ENCODE measurements at places on chromosomes 13 and 19. TPM values are rescaled to one million over a fixed set of nuclear protein-coding genes. Genes with fewer than 3 reads are reported as not detected.
A peak's percentile ranks its signal among the peaks of the same experiment; 100 is the strongest.

The ZNF667 gene
- total RNA-seq = 6.4 TPM

- peak; percentile 44 for DNase-seq
Measured at GRCh38 chr19:11581740-11582139, 4.3 kb upstream of the ACP5 start.

The TMEM150B gene
- total RNA-seq = not detected

The PRRG2 gene
- total RNA-seq = 0.17 TPM

GRCh38 chr19:24046550-24046949 lies 40.4 kb upstream of the ZNF254 start:
- no peak for DNase-seq

- peak; percentile 76 for DNase-seq
Measured at GRCh38 chr19:5166262-5166661, 174.3 kb downstream of the PTPRS start.

The PTPRH gene
- total RNA-seq = 7.7 TPM

DNA sequence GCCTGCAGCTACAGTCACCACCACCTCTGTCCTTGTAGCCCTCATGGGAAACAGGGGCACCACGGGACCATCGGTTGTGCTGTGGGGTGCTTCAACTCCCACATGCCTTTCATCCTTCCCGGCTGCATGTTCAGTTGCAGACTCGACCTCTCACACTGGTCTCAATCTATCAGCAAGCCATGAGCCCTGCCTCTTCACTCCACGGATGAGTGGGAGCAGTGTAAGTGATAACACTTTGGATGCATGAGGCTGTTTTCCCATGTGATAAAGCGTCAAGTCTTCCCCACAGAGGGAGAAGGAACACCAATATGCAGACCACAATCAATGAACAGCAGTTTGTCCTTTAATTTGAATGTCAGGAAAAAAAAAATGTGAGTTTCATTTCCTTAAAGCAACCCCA lies 12.2 kb downstream of the SERP2 start:
- no peak for DNase-seq

The GIPC1 gene
- total RNA-seq = 129 TPM

DNA sequence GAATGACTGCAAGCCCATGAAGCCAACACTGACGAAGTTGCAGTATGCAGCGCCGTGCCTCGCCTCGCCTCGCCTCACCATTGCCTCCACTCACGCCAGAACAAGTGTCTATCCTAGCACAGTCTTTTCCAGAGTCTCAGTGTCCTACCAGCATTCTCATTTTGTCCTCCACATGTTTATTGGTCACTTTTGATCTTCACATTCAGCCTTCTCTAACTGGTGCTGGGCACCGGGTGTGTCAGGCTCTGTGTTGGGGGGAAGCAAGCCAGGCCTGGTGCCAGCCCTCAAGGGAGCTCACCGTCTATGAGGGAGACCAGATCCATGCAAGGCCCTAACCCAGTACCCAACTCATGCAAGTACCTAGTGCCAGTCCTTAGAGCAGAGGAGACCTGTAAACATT lies 69.7 kb upstream of the GPR183 start:
- DNase-seq = no peak

GRCh38 chr19:4347521-4347920 lies 4.2 kb downstream of the MPND start:
- no peak for DNase-seq

The APLP1 gene
- total RNA-seq = 2.6 TPM

- DNase-seq = peak; percentile 71
Measured at GRCh38 chr19:38653028-38653571, 5.7 kb downstream of the ACTN4 start.

DNA sequence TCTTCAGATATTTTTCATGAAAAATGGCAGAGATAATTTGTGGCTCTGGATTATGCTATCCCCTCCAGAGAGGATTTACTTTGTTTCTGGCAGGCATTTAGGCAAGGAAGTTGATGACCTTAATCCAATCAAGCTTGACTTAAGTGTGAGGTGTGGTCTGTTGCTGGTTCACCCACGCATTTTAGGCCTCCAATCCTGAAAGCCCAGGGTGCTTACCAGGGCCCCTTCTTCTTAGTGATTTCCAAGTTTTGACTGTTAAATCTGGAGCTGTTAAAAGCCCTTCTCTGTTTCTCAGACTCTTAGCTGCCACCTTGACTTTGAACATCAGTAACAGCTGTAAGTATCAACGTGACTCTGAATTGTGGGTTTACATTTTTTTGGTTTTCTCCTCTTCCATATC lies 161.8 kb downstream of the DNAJC15 start:
- DNase-seq = no peak

The SIRT2 gene
- total RNA-seq = 50.8 TPM

DNA sequence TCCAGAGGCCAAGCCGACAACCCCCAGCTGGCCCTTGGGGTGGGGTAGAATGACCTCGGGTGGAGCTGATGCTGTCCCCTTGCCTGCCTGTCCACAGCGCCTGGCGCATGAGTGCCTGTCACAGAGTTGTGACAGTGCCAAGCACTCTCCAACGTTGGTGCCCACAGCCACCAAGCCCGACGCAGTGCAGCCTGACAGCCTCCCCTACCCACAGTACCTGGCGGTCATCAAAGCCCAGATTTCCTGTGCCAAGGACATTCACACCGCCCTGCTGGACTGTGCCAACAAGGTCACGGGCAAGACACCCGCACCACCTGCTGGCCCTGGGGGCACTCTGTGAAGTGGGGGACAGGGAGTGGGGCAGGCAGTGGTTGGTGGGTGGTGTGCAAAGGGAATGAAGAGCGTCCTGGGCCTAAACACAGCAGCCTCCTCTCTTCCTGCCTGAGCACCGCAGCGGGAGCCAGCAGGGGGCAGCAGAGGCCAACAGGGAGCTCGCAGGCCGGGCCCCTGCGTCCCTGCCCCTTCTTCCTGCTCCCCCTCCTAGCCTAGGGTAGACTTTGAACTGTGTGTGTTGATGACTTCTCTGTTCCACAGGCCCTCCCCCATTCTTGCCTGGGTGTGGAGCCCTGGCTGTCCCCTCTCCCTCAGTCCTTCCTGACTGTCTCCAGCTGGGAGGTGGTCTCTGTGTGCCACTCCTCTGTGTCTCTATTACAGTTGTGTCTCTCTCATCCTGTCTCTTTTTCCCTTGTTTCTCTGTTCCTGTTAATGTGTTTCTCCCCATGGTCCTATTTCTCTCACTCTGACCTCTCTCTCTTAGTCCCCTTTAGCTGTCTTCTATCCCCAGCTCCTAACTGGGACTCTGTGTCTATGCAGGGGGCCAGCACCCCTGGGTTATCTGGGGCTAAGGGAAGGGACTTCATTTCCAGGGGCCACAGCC lies 6.5 kb downstream of the MED29 start:
- DNase-seq = peak; percentile 63

- no peak for DNase-seq
Measured at GRCh38 chr13:59343993-59344822, 819.5 kb downstream of the DIAPH3 start.

- DNase-seq = no peak
Measured at GRCh38 chr13:35162420-35162819, 220.3 kb downstream of the NBEA start.

- DNase-seq = no peak
Measured at GRCh38 chr19:39937787-39938186, 3.4 kb upstream of the FCGBP start.

The PLD3 gene
- total RNA-seq = 230 TPM

- no peak for DNase-seq
Measured at GRCh38 chr13:28563609-28564008, 68.7 kb upstream of the FLT1 start.

The C1QTNF9B gene
- total RNA-seq = 0.83 TPM

DNA sequence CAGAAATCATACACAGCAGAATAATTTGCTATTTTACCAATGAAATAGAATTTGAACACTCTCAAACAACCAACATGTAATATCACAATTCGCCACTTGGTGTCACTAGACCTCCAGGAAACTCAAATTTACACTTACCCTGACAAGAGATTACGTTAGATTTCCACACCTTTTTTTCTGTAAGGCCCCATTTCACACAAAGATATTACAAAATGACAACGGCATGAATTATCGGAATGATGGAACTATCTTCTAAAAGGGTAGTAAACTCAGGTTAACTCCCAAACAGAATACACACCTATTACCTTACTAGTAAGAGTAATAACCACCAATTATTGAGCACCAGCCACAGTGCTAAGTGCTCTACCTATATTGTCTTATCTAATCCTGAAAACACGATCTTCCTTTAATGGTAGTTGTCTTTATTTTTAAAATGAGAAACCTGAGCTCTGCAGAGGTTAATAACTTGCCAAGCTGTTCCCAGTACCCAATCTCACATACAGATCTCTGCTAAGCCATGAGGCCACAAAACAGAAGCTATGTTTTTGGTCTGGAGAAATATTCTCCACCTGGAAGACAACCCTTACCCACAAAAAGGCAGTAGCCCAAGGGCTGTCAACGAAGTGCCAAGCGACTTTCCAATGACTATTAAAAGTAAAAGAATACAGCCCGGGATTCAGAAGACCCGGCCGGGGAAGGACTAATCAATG lies 152.4 kb downstream of the DCLK1 start:
- DNase-seq = peak; percentile 86

- no peak for DNase-seq
Measured at GRCh38 chr19:5594521-5594950, 26.8 kb upstream of the TINCR start.

The NLRP4 gene
- total RNA-seq = not detected

DNA sequence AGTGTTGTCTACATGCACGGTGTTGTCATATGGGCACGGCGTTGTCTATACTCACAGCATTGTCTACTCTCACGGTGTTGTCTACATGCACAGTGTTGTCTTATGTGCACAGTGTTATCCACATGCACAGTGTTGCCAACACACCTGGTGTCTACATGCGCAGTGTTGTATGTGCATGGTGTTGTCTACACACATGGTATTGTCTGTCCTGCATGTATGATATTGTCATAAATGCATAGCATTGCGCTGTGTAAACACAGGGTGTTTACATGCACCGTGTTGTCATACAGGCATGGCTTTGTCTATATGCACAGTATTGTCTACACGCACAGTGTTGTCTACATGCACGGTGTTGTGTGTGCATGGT lies 6.8 kb downstream of the ADPRHL1 start:
- DNase-seq = no peak

The PABPC3 gene
- total RNA-seq = 0.17 TPM

The SBK3 gene
- total RNA-seq = 0.66 TPM

GRCh38 chr19:4260613-4261191 lies 13.8 kb downstream of the YJU2 start:
- no peak for DNase-seq

- peak; percentile 6 for DNase-seq
Measured at GRCh38 chr13:95403349-95404140, 102.3 kb upstream of the ABCC4 start.

The ZNF837 gene
- 1.5 TPM for total RNA-seq

- no peak for DNase-seq
Measured at GRCh38 chr13:20230913-20231838, 943 bp downstream of the GJB6 start.
